ENCODE measurements at places on chromosomes 11 and 22.

GRCh38 chr11:35598254-35599125 is 19.8 kb upstream of the FJX1 start:
- no peak for DNase-seq

- no peak for DNase-seq
Measured at GRCh38 chr11:19244621-19245020, 3.9 kb upstream of the E2F8 start.

- no peak for DNase-seq
Measured at GRCh38 chr22:42863349-42863961, 6.4 kb upstream of the ARFGAP3 start.

- no peak for DNase-seq
Measured at GRCh38 chr11:76682684-76683083, 12.1 kb upstream of the LRRC32 start.

DNA sequence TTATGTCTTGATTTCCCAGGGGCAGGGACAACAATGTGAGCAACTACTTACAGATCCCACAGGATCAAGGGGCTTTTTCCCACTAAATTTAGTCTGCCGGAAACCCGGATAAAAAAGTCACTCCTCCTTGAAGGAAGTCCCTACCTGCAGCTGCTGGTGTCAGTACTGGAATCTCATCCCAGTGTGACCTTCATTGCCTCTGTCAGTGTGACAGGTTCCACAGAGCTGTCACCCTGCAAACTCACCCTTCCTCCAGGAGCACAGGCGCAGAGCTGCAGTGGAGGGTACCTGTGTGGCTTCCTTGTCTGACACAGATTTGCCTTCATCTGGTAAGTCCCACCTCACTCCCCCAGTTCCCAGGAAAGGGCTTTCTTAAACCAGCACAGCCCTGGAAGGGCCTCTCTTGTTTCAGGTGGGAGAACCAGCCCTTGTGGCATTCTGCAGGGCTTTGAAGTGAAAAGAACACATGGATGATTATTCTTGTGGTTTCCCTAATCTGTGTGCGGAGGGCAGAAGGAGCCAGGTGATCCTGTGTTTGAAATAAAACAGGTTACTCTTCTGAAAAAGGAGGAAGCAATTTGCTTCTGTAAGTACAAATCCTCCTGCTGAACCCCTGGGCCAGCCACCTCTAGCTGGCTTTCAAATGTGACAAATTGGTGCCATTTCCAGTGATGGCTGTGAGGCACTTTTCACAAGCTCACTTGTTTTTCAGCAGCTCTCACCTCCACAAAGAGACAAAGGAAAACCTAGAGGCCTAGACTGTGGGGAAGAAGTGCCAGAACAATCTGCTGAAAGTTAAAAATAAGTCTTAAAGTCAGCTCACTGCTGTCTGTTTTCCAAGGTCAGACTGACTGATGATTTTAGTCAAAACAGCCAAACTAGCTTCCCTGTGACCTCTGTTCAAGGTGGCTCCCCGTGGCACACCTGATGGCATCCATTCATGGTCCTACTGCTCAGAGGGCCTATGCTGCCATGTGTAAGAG is 9.2 kb upstream of the PRSS23 start:
- no peak for DNase-seq

- DNase-seq: no peak
Measured at GRCh38 chr11:19442554-19442910, 201.8 kb upstream of the E2F8 start.

DNA sequence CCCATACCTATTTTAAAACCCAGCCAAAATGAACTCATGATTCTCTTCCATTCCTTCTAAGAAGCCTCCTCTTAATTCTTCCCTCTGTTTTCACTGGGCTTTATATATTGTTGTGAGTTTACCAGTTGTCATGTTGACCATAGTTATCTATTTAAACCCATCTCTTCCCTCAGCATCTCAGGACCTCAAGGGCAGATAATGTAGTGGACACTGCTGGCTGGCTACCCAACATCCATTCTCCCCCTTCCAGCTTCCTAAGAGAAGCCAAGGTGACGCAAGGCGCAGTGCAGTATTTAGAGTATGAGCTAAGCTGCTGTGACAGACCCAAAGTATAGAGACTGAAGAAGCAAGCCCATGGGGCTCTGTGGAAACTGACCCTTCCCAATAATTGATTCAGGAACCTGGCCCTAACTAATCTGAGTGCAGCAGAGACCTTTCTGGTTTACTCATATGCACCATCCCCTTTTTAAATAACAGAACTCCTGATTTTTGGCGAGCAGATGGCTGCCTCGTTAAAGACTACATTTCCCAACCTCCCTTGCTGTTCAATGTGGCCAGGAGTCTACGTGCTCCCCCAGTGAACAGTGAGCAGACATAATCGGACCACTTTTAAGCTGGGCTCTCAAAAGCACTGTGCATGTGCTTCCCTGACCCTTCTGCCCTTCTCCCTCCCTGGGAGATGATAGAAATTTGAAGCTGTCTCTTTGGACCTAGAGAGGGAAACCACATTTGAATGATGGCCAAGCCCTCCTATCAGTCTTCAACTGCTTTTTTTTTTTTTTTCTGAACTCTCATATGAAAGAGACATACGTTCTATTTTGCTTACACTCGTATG is 28.1 kb upstream of the CREB3L1 start:
- DNase-seq: no peak

DNA sequence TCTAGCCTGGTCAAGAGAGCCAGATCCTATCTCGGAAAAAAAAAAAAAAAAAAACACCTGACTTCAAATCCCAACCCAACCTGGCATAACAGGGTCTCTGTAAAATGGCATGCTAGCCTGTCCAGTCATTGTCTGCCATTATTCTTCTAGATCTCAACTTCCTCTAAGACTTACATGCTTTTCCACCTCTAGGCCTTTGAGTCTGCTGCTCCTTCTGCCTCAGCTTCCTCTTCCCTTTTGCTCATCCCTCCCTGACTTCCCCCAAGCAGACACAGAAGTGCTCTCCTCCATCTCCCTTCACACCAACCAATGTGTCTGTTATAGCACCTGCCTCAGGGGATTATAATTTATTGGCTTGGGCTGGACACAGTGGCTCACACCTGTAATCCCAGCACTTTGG is 7.8 kb downstream of the STK33 start:
- no peak for DNase-seq

- DNase-seq: peak; percentile 76
Measured at GRCh38 chr22:46070803-46071450, 79.4 kb upstream of the PPARA start.

GRCh38 chr22:46591930-46592329 is 28.3 kb upstream of the GRAMD4 start:
- DNase-seq: no peak

GRCh38 chr11:93267383-93267782 is 63.2 kb upstream of the DEUP1 start:
- no peak for DNase-seq
